ENCODE measurements at places on chromosomes 13 and 19. TPM values are rescaled to one million over a fixed set of nuclear protein-coding genes. Genes with fewer than 3 reads are reported as not detected.

MUC16 gene
- total RNA-seq: not detected

MYH14 gene
- 0.19 TPM for total RNA-seq

PTPRS gene
- total RNA-seq: 253 TPM

ITGBL1 gene
- 22.6 TPM for total RNA-seq

LAIR1 gene
- total RNA-seq: not detected

PGLYRP2 gene
- total RNA-seq: not detected

RGL3 gene
- total RNA-seq: 1.7 TPM

LRRC63 gene
- not detected for total RNA-seq

EPSTI1 gene
- total RNA-seq: 12.6 TPM

OR7A5 gene
- not detected for total RNA-seq

SERPINE3 gene
- not detected for total RNA-seq

RXFP2 gene
- not detected for total RNA-seq

SOX1 gene
- not detected for total RNA-seq

SPTBN4 gene
- 1.5 TPM for total RNA-seq

LAMP1 gene
- total RNA-seq: 160 TPM

DOHH gene
- total RNA-seq: 12.2 TPM

CCDC194 gene
- not detected for total RNA-seq

FOSB gene
- total RNA-seq: 41.1 TPM

DLEU7 gene
- not detected for total RNA-seq

Measured in cardiac ventricle fibroblast (primary cell).